Activated naive CD4-positive, alpha-beta T cell treated with anti-CD3 and anti-CD28 coated beads for 36 hours (primary cell): ENCODE measurements at places on chromosomes 5 and 9. TPM values are rescaled to one million over a fixed set of nuclear protein-coding genes. Genes with fewer than 3 reads are reported as not detected.

The COL15A1 gene
- total RNA-seq, result 0.05 TPM

The ANKRD34B gene
- not detected for total RNA-seq

The PCDHA9 gene
- not detected for total RNA-seq

The GCNT4 gene
- total RNA-seq, result 2.1 TPM

The NIM1K gene
- 0.57 TPM for total RNA-seq

The NR5A1 gene
- total RNA-seq, result not detected

The NR4A3 gene
- total RNA-seq, result 4.2 TPM

The INSYN2B gene
- not detected for total RNA-seq

The LECT2 gene
- total RNA-seq, result not detected

The AMBP gene
- not detected for total RNA-seq

The STKLD1 gene
- 0.41 TPM for total RNA-seq

The RELL2 gene
- total RNA-seq, result 21.1 TPM

DNA sequence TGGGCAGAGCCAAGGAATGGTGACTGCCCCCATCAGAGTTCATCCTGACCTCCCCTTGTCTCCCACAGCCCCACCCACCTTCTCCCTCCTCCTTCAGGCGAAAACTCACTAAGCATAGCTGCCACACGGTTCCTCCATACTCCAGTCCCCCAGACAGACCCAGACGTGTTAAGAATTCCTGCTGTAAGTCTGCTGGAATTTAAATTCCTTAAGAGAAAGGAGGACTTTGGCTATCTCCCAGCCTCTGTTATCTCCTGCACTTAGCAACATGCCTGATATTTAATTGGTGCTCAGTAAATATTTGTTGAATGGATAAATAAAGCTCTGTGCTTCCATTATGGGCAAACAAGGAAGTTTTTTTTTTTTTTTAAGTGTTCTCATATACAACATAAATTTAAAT, 213.7 kb downstream of the RFK start:
- H3K36me3 ChIP-seq, result peaks cover 19% of the 10 kb centered on the region
- peaks cover 14% of the 10 kb centered on the region for H3K4me1 ChIP-seq
- DNase-seq, result no peak

- no peaks in the 10 kb centered on the region for H3K4me1 ChIP-seq
- H3K4me3 ChIP-seq, result no peak overlapping the region
- H3K27me3 ChIP-seq, result no peaks in the 10 kb centered on the region
These were observed 433.9 kb downstream of the DNAH5 start for GRCh38 chr5:13510616-13511015.

DNA sequence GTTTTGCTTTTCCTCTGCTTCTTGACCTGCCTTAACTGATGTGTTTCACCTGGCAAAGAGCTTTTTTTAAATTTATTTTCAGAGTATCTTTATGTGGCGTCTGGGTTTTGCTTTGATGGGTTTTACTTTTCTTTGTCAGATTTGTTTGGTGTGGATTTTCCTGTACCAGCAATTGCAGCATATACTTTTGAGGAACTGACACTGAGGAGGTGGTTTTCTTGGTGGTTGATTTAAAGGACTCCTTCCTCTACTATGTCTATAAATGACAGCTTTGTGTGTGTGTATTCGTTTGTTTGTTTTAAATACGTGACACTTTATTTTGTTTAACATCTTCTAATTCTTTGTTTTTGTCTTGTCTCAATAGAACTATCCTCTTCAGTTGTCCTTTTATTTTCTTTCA, 1071.9 kb upstream of the ARRDC3 start:
- H3K4me3 ChIP-seq, result no peak overlapping the region
- no peaks in the 10 kb centered on the region for H3K4me1 ChIP-seq
- no peak for DNase-seq
- H3K27ac ChIP-seq, result no peak overlapping the region
- H3K36me3 ChIP-seq, result no peaks in the 10 kb centered on the region

GRCh38 chr9:95249986-95250385, 67.5 kb downstream of the FANCC start:
- DNase-seq, result no peak
- H3K27ac ChIP-seq, result peak overlapping the region; percentile 12
- no peak overlapping the region for H3K4me3 ChIP-seq

- H3K4me1 ChIP-seq, result no peaks in the 10 kb centered on the region
- H3K4me3 ChIP-seq, result no peak overlapping the region
- DNase-seq, result no peak
- H3K27me3 ChIP-seq, result peaks cover 6% of the 10 kb centered on the region
- H3K27ac ChIP-seq, result no peak overlapping the region
These were observed 16.7 kb upstream of the EFNA5 start for GRCh38 chr5:107687404-107687803.

- peaks cover 28% of the 10 kb centered on the region for H3K27me3 ChIP-seq
- H3K27ac ChIP-seq, result no peak overlapping the region
- no peaks in the 10 kb centered on the region for H3K4me1 ChIP-seq
- H3K36me3 ChIP-seq, result no peaks in the 10 kb centered on the region
- no peak overlapping the region for H3K4me3 ChIP-seq
These were observed 86.6 kb downstream of the ZNF608 start for GRCh38 chr5:124659798-124660197.

GRCh38 chr5:27788184-27788583, 749.8 kb upstream of the CDH9 start:
- no peak for DNase-seq
- H3K27me3 ChIP-seq, result no peaks in the 10 kb centered on the region
- no peak overlapping the region for H3K4me3 ChIP-seq
- H3K4me1 ChIP-seq, result no peaks in the 10 kb centered on the region

DNA sequence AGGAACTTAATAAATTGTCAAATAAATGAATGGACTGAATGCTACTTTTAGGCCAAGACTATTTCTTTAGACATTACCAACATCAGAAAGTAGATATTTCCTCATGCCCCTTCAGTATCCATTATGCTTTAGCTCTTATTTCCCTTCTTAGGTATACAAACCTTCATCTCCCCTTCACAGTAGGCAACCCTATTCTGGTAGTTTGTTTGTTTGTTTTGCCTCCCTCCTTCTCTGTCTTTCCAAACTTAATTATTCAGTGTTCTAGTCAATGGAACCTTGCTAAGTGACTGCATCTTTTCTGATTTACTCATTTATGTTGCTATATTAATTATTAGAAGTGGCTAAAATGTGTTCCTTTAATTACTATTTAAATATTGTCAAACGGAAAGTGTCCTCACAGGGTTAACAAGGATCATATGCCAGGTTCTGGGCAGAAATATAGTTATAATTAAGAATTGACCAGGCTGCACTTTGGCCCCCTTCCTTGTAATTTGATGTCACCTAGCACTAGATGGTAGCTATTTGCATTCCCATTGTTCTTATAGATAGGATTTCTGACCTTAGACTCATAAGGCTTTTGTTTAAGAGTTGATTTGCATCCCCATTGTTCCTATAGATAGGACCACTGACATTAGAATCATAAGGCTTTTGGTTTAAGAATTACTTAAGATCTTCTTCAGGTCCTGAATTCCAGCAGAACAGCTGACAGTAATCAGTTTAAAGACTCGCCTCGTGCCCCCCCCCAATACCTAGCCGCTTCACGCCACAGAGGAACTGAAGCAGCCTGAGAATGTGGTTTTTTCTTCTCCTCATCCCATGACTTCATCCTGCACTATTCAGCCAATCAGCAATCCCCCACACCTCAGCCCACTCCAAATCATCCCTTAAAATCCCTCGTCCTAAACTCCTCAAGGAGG, 84.4 kb upstream of the NUDT12 start:
- DNase-seq, result no peak
- H3K4me3 ChIP-seq, result no peak overlapping the region
- no peak overlapping the region for H3K27ac ChIP-seq
- H3K36me3 ChIP-seq, result no peaks in the 10 kb centered on the region

GRCh38 chr9:30773427-30773826, 1611.0 kb upstream of the ACO1 start:
- no peak for DNase-seq
- no peak overlapping the region for H3K27ac ChIP-seq
- no peaks in the 10 kb centered on the region for H3K27me3 ChIP-seq
- H3K36me3 ChIP-seq, result no peaks in the 10 kb centered on the region
- no peaks in the 10 kb centered on the region for H3K4me1 ChIP-seq

GRCh38 chr5:168055141-168055683, 236.2 kb upstream of the WWC1 start:
- no peak overlapping the region for H3K4me3 ChIP-seq
- no peaks in the 10 kb centered on the region for H3K27me3 ChIP-seq
- H3K27ac ChIP-seq, result no peak overlapping the region
